Left ventricle myocardium inferior (tissue), 1 donor: ENCODE measurements at places on chromosomes 5 and 9. TPM values are rescaled to one million over a fixed set of nuclear protein-coding genes. Genes with fewer than 3 reads are reported as not detected.

- peak; percentile 71 for DNase-seq
Measured at GRCh38 chr9:97555164-97555563, 53.7 kb downstream of the TMOD1 start.

GRCh38 chr5:150258130-150258529, 31.4 kb downstream of the CAMK2A start:
- DNase-seq: no peak

- no peak for DNase-seq
Measured at GRCh38 chr5:51618234-51618633, 235.0 kb downstream of the ISL1 start.

DNA sequence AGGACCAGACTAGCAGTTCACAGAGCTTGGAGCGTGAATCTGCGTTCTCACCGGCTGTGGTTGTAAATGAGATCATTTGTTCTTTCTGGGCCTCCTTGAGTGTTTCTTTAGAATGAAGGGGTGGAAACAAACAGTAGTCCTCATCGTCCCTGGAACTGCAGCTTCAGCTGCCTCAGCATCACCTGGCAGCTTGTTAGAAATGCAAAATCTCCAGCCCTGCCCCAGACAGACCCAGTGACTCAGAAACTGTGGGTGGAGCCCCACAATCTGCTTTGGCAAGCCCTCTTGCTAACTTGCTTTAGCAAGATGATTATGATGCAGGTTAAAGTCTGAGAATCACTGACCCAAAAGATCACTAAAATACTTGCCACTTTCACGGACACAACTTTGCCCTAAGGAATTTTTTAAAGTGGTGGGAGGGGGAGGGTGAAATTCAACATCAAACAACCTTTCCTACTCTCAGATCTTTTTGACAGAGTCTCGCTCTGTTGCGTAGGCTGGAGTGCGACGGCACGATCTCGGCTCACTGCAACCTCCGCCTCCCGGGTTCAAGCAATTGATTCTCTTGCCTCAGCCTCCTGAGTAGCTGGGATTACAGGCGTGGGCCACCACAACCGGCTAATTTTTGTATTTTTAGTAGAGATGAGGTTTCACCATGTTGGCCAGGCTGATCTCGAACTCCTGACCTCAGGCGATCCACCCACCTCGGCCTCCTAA, 86.0 kb downstream of the BRINP1 start:
- DNase-seq: peak; percentile 15

- no peak for DNase-seq
Measured at GRCh38 chr5:93735378-93735777, 6.0 kb downstream of the POU5F2 start.

- no peak for DNase-seq
Measured at GRCh38 chr9:89219637-89220036, 41.0 kb upstream of the SHC3 start.

- DNase-seq: no peak
Measured at GRCh38 chr5:129118826-129119225, 24.3 kb downstream of the ISOC1 start.

GRCh38 chr5:1017691-1018455, 9.3 kb downstream of the NKD2 start:
- DNase-seq: peak; percentile 13

DNA sequence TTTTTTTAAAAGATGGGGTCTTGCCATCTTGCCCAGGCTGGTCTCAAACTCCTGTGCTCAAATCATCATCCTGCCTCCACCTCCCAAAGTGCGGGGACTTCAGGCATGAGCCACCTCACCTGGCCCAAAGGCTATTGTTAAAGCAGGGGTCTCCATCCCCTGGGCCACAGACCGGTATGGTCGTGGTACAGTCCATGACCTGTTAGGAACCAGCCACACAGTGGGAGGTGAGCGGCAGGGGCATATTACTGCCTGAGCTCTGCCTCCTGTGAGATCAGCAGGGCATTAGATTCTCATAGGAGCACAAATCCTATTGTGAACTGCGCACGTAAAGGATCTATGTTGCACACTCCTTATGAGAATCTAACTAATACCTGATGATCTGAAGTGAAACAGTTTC, 7.3 kb upstream of the NOL6 start:
- no peak for DNase-seq

DNA sequence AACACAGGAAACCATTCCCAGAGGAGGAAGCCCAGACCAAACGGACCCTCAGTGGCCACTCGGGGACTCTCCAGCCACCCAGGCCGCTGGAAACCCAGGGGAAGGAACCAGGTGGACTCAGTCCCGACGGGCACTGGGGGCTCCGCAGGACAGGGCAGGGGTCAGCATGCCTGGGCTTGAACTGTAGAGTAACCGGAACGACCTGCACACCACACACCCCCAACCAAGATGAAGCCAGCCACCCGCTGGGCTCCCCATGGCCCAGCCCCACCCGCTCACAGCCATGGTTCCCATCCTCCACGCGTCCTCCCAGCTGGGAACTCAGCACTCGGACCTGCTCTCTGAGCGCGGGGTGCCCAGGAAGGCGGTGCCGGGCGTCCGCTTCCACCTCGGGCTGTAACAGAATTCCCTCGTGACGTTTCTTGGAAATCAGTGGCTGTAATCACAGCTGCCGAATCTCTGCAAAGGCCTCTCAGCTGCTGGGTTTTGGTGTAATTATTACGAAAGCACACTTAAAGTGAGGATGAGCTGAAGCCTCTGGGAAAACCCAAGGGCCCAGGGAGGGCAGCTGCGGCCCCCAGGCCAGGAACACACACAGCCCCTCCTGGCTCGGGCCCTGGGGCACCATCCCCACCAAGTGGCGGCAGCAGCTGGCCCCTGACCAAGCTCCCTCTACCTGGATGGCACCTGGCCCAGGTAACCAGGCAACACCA, 13.8 kb downstream of the NACC2 start:
- peak; percentile 31 for DNase-seq

GRCh38 chr9:97666907-97667686, 30.0 kb downstream of the XPA start:
- no peak for DNase-seq

The PCSK5 gene
- total RNA-seq: 5.6 TPM

GRCh38 chr9:133597316-133597957, 11.8 kb downstream of the FAM163B start:
- DNase-seq: no peak

The ZNF608 gene
- total RNA-seq: 6.8 TPM

- no peak for DNase-seq
Measured at GRCh38 chr5:170630711-170631141, 126.9 kb downstream of the KCNIP1 start.

The HRCT1 gene
- total RNA-seq: 6.2 TPM

- no peak for DNase-seq
Measured at GRCh38 chr5:26791021-26791420, 247.4 kb downstream of the CDH9 start.

The HTR4 gene
- total RNA-seq: 0.99 TPM

The DBH gene
- total RNA-seq: not detected

The KLF4 gene
- 28.0 TPM for total RNA-seq

- DNase-seq: peak; percentile 82
Measured at GRCh38 chr5:139863361-139863760, 67.8 kb downstream of the PSD2 start.

GRCh38 chr9:114588210-114588609, 641 bp downstream of the ATP6V1G1 start:
- DNase-seq: no peak

DNA sequence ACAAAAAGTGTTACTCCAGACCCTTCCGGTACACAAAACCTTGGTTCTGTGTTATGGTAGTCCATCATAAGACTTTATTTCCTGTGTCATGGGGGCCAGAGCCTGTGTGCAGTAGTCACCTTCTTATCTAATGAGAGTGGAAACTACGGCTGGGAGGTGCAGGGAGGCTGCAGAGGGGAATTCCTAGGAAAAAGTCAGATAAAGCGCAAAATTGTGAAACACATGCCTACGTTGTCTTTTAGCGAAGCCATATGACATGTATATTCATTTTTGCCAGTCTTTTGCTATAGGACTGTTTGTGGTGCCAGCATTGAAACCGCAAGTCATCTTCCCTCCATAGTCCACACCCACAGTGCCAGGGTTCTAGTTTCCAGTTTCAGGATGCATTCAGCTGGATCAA, 80.7 kb downstream of the PPARGC1B start:
- no peak for DNase-seq

DNA sequence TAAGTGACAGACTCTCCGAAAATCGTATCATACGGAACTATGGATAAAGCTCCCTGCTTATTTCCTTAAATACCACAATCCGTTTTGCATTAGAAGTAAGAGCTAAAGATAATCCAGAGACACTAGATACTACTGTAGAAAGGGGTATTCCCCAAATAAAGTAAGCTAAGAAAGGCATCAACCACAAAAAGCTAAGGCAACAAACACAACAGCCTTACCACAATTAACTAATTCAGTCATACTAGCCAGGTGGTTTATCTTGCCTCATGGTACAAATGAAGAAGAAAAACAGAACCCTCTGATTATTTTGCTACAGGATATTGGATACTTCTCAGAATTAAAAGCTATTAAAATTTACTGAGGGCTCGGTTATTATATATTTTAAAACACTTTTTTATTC, 14.1 kb downstream of the ERP44 start:
- no peak for DNase-seq

DNA sequence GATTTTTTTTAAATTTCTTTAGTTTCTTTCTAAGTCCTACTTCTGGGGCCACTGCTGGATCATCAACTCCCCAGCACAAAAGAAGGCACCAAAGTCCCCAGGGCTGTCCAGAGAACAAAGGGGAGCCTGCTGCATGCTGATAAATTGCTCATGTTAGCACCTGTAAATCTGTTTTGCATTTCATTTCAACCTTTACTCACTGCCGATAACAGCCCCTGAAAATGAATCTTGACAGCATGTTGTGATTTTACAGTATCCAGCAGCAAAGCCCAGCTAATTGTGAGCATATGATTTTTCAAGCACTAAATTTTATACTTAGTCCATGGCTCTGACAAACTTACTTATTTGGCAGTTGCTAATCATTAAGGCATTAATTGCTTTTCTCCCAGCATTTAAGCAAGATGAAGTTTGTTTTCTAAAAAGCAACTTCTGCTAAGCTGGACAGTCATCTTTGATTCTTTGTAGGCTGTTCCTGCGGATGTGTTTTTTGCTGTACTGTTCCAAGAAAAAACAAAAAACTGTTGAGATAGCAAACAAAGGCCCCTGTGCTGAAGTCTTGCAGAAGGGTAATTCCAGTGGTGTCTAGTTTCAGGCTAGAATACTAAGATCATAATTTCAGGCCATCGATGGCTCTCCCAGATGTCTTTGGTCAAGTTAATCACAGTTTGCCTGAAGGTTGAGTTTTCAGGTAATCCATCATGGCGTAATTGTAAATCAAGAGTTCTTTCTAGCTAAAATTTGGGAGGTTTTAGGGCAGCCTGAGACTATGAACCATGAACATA, 73.1 kb upstream of the GAS1 start:
- no peak for DNase-seq

The EXOC3 gene
- total RNA-seq: 46.2 TPM

DNA sequence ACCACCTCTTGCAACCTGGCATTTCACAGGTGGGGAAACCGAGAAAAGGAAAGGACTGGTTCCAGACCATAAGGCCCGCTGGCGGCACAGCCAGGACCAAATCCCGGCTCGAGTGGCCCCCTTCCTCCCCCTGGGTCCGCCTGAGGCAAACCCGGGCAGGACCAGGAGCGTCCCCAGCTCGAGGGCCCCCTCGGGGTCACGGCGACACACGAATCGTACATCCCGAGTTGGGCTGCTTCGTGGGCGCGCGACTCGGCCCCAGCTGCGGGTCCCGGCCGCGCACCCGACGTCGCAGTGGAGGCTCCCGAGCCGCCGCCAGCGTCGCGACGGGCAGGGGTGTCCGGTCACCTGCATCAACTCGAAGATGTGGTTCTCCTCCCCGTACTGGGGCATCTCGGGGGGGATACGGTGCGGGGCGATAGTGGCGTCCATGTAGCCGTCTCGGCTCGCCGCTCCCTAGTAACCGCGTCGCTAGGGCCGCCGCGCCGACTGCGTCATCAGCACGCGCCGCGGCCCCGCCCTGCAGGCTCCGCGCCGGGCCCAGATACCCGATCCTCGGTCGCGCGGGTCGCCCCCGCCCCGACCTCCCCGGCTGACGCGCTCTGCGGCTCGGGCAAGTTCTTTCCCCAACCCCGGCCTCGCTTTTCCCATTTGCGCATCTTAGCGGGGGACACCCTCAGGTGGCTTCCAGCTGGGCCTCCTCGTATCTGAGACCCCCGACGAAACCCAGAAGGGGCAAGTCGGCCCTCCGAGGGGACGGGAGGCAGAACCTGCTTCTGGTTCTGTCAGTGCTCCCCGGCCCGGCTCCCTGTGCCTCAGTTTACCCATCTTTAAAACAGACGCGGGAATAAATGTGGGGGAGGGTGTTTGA, at the start of gene AK8:
TSS of gene AK8 (minus strand) at position 461 of the 871 bp plus-strand sequence. CDS start at position 432, 29 bp downstream.
- DNase-seq: peak; percentile 75

- DNase-seq: no peak
Measured at GRCh38 chr9:20540169-20540863, 82.0 kb downstream of the MLLT3 start.

- DNase-seq: no peak
Measured at GRCh38 chr9:130856474-130856873, 21.4 kb downstream of the ABL1 start.

GRCh38 chr9:21205204-21205603, 1.7 kb downstream of the IFNA10 start:
- no peak for DNase-seq

- DNase-seq: no peak
Measured at GRCh38 chr5:32814141-32814540, 103.0 kb downstream of the NPR3 start.

GRCh38 chr5:151902215-151902614, 22.4 kb downstream of the GLRA1 start:
- no peak for DNase-seq

- DNase-seq: no peak
Measured at GRCh38 chr9:6214903-6215302, 704 bp upstream of the IL33 start.

- DNase-seq: no peak
Measured at GRCh38 chr5:68428231-68428811, 212.8 kb downstream of the PIK3R1 start.

DNA sequence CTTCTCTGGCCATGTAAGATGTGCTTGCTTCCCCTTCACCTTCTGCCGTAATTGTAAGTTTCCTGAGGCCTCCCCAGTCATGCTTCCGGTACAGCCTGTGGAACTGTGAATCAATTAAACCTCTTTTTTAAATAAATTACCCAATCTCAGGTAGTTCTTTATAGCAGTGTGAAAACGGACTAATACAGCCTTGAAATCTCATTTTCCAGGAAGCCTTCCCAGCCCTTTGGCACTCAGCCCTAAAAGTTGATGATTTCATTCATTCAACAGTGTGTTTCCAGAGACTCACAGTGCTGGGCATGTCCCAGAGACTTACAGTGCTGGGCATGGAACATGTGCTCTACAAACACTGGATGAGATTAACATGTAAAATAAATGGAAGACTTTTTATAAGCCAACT, 135.8 kb downstream of the DCP2 start:
- no peak for DNase-seq

- no peak for DNase-seq
Measured at GRCh38 chr5:172473427-172473826, 19.1 kb upstream of the SH3PXD2B start.

- DNase-seq: no peak
Measured at GRCh38 chr9:125428060-125428901, 166.7 kb downstream of the GAPVD1 start.

- no peak for DNase-seq
Measured at GRCh38 chr9:28410411-28410810, 837.1 kb upstream of the C9orf72 start.
